ENCODE measurements at places on chromosomes 2 and 18.

- DNase-seq: no peak
These were observed 39.4 kb upstream of the PKDCC start for GRCh38 chr2:42008241-42008921.

DNA sequence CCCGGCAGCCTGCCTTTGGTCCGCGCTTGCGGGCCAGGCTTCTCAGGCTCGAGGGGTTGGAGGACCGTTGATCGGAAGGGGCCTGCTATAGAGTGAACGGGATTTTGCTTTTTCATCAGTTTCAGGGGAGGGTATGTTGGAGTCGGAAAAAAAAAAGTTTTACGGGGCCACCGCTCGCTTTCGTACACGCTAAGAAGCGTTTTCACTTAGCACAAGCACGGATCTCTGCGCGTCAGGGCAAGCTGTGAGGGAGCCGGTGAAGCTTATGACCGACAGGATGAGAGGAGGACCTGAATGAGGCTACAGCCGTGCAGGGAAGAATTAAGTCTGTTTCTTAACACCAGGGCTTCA lies 443 bp downstream of the CPSF3 start:
- peak; percentile 49 for DNase-seq

- DNase-seq: no peak
These were observed 836.9 kb upstream of the FANCL start for GRCh38 chr2:59077981-59078531.

DNA sequence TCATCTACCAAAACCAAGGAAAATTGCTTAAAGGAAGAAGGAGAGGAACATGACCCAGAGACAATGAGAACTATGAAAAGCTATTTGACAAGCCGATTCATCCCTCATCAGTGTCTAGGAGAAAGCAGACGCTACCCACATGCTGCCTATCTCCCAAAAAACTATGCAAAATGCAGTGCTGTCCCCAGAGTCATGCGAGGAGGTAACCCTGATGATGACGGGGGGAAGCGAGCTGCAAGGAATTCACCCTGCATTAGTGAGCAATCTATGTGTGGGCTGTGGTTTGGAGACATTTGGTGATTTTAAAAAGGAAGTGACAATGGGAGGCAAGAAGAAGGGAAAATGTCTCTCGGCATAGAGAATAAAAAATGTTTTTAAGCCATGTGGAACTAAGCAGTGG lies 472.7 kb downstream of the CMPK2 start:
- DNase-seq: no peak

DNA sequence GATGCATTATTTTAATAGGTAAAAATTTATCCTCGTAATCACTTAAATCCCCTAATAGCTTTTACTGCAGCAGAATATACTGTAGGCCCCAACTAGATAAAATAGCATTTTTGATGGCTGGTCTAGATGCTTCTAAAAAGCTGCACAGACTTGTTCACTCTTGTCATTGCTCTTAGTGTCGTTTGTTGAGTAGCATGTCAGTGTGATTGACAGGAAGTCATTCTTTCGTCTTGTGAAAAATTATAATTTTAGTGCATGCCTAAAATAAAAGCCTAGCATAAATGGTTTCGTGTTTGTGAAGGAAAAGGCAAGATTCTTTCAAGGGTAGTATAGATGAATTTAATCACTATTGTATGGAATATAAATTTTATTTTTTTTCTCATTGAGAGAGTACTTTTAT lies 275.0 kb downstream of the PTGR3 start:
- no peak for DNase-seq

GRCh38 chr2:6967301-6967700 lies 50.1 kb downstream of the RNF144A start:
- DNase-seq: no peak

- DNase-seq: no peak
These were observed 200.3 kb downstream of the FBXO15 start for GRCh38 chr18:73947180-73947921.

DNA sequence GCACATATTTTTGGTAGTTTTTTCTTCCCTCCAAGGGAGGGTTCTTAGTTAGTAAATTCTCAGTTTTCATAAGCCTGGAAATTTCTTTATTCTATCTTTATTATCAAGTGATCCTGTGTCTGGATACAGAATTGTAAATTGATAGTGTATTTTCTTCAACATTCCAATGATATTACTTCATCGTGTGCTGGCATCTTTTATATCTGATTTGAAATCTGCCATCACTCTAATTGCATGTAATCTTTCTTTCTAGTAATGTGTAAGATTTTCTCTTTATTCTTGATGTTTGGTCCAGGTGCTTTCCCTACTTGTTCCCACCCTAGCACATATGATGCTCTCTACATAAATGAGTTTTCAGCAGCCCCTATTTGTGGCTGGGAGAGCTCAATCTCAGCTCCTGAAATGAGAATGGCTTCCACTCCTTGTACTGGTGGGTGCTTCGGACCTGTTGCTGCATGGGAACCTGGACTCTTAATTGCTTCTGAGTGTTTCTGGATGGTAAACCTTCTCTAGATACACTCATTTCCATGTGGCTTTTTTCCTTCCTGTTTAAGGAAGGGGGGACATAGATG lies 102.7 kb downstream of the SMIM21 start:
- DNase-seq: no peak

DNA sequence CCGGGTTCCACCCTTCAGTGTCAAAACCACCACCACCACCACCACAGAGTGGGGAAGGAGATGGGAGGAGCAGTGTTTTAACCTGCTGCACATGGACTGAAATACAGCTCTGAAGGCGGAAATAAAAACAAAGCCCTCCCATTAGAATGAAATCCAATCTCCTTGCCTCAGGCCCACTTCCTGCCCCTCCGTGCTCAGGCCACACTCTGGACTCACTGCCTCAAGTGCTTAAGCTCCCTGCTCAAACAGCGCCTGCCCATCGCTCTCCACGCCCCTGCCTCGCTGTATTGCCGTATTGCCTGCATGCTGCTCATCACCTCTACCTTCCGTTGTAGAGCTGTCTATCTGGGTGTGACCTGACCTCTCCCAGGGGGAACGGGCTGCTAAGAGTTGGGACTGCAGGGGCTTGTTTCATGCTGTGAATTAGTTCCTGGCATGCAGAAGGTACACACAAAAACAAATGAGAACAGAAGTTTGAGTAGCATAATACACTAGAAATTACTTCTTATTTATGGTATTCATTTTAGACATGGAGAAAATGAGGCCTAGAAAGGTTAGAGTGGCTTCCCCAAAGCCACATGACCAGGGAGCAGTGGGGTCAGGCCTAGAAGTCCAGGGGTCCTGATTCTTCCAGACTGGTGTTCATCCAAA lies 31.6 kb upstream of the NEB start:
- DNase-seq: no peak

GRCh38 chr18:28961669-28962228 lies 784.8 kb upstream of the CDH2 start:
- DNase-seq: no peak

- no peak for DNase-seq
These were observed 54.4 kb downstream of the FAM178B start for GRCh38 chr2:96931966-96932365.

- DNase-seq: no peak
These were observed 93.9 kb downstream of the MGAT5 start for GRCh38 chr2:134347756-134348155.

Measured in activated CD4-positive, alpha-beta memory T cell treated with anti-CD3 and anti-CD28 coated beads for 36 hours (primary cell).